A172 (cell line): ENCODE measurements at places on chromosomes 3 and 15. TPM values are rescaled to one million over a fixed set of nuclear protein-coding genes. Genes with fewer than 3 reads are reported as not detected.

GRCh38 chr3:63015614-63016309, 140.5 kb upstream of the CADPS start:
- DNase-seq: no peak

The KLHL40 gene
- not detected in 2 replicates for total RNA-seq

DNA sequence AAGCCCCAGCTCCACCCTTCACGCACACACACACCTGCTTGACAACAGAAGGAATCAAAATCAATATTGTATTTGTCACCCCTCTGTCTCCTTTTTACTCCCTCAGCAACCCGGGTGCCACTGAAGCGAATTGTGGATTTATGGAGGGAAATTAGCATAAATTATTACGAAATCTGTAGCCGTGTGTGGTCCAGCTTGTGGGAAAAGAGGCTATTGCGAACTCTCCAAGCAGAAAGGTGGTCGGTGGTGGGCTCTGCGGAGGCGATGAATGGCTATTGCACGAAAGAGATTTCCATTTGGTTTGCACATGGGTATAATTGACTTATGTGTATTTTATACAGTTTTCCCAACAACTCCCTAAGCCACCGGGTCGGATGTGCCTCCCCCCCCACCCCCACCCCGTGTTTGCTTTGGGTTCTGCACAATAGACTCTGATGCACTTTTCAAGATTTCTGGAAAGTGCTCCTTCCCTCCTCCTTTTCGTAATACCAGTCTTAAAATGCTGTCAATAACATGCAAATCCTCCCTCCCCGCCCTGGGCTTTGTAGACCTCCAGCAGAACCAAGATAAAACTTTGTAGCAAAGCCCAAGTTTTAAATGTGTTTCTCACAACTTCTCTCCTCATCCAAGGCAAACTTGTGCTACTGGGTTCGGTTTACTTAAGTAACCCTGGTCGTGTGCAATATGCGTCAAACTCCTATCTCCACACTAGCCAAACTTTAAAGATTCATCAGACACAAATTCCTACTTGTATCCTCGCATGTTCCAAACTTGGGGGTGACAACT, 3.1 kb upstream of the FOXB1 start:
- no peak for DNase-seq

GRCh38 chr3:159679900-159680299, 308.7 kb upstream of the IL12A start:
- no peak for DNase-seq
